ENCODE measurements at places on chromosomes 6 and 20.

DNA sequence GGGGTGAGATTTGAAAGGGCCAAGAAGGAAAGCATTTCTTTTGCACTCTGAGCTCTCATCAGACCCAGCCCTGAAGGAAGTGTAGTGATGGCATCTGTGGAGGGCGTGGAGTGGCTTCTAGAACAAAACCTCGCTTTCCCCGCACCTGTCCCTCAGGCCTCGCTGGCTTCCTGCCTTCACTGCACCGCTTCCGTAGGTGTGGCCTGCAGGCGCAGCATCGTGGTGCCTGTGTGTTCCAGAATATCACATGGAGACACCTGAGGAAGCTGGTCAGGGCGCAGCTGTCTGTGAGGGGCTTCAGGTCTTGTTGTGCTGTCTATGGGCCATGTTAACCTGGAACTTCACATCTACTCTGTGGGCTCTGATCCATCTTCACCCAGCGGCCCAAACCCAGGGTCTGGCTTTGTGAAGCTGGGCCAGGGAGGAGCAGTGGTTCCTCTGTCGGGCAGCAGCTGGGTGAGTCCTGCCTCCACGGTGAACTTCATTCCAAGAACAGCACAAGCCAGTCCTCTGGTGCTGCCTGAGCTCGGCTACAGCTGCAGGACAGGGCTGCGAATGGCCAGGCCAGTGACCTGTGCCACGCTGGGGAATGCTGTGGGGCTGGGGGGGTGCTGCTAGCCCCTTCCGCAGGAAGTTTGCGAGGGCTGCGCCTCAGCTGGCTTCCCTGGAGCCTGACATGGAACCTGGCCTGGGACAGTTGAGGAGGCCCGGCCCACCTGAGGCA lies 40.9 kb downstream of the DSTN start:
- peak overlapping the region; percentile 68 for H3K27ac ChIP-seq
- H3K27me3 ChIP-seq, result no peaks in the 10 kb centered on the region
- peaks cover 43% of the 10 kb centered on the region for H3K4me1 ChIP-seq
- peak; percentile 89 for DNase-seq
- peak overlapping the region; percentile 38 for H3K4me3 ChIP-seq

GRCh38 chr6:140063021-140063399 lies 688.6 kb upstream of the CITED2 start:
- no peaks in the 10 kb centered on the region for H3K27me3 ChIP-seq
- no peaks in the 10 kb centered on the region for H3K36me3 ChIP-seq
- no peak for DNase-seq
- H3K4me3 ChIP-seq, result no peak overlapping the region
- H3K4me1 ChIP-seq, result no peaks in the 10 kb centered on the region

DNA sequence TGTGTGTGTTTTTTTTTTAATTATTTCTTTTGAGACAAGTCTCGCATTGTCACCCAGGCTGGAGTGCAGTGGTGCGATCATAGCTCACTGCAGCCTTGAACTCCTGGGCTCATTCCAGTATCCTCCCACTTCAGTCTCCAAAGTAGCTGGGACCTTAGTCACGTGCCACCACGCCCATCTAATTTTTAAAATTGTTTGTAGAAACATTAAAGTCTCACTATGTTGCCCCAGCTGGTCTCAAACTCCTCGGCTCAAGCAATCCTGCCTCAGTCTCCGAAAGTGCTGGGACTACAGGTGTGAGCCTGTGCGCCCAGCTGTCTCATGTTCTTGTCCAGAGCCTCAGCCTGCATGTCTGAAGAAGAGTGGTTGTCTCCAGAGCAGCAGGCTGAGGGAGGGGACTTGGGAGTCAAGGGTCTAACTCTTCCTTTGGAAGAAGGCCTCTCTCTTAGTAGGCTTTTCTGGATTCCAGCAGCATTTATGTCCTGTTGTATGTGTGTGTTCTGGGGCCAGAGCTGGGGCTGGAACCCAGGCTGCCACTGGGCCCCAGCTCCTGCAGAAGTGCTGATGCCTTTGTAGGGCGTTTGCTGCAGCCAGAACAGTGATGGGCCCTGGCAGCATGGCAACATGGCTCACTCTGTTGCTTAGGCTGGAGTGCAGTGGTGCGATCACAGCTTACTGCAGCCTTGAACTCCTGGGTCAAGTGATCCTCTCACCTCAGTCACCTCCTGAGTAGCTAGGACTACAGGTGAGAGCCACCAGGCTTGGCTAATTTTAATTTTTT lies 5.4 kb downstream of the DNMT3B start:
- H3K4me1 ChIP-seq, result peaks cover 25% of the 10 kb centered on the region
- no peaks in the 10 kb centered on the region for H3K36me3 ChIP-seq
- H3K4me3 ChIP-seq, result no peak overlapping the region
- H3K27ac ChIP-seq, result no peak overlapping the region
- no peak for DNase-seq

GRCh38 chr20:57167971-57168701 lies 98.3 kb downstream of the BMP7 start:
- H3K36me3 ChIP-seq, result no peaks in the 10 kb centered on the region
- H3K27ac ChIP-seq, result no peak overlapping the region
- peaks cover 4% of the 10 kb centered on the region for H3K27me3 ChIP-seq
- no peaks in the 10 kb centered on the region for H3K4me1 ChIP-seq

DNA sequence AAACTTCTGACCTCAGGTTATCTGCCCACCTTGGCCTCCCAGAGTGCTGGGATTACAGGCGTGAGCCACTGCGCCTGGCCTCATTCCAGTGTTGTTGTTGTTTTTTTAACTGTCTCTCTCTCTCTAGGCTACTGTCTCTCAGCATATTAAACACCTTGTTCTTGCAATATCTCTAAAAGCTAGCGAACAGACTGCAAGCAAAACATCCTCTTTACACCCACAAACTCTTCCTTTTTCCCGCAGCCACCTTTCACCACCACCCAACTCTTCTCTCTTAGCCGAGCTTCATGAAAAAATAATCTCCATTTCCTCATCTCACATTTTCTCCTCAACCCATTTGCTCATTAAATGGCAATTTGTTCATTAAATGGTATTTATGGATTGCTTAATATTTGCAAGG lies 45.5 kb downstream of the SGK1 start:
- DNase-seq, result no peak
- H3K4me3 ChIP-seq, result no peak overlapping the region
- H3K36me3 ChIP-seq, result no peaks in the 10 kb centered on the region
- H3K4me1 ChIP-seq, result peaks cover 29% of the 10 kb centered on the region
- H3K27me3 ChIP-seq, result no peaks in the 10 kb centered on the region

GRCh38 chr6:683742-684440 lies 9.0 kb downstream of the EXOC2 start:
- no peaks in the 10 kb centered on the region for H3K27me3 ChIP-seq
- no peak for DNase-seq
- no peak overlapping the region for H3K4me3 ChIP-seq
- peaks cover 11% of the 10 kb centered on the region for H3K36me3 ChIP-seq

DNA sequence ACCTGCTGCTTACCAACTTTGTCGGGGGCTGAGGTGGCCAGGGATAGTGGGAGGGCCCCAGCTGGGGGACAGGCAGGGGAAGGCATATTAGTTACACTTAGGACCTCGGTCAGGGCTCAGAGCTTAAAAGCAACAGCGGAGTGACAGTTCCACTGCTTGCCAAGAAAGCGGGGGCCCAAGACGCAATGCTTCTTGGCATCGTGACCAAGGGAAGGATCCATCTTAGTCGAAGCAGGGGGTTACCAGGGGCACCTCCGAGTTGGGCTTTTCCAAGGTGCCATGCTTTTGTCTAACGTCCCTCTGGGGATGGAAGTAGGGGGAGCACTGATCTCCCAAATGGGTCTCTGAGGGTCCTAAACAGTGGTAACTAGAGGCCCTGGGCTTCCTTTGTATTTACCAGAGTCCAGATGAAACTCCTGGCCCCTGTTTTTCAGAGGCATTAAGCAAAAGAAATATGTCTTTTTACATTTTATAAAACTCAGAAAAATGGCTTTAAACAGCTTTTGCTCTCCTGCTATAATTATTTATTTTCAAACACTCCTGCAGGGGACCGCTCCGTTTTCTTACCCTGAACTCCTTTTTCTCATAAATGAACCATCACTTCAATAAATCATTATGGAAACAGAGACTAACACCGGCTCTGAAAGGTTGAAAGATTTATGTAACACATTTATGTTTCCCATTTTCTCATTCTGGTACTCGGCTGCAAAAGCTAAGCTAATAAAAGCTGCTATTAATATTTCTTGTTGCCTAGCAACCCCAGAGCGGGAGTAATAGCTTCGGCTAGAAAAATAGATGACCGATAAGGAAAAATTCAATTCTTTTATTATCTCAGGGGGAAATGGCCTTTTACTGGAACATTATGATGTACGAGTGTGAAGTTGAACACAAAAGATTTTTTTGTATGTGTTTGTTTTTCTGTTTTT lies 100.4 kb downstream of the TOX2 start:
- no peaks in the 10 kb centered on the region for H3K36me3 ChIP-seq
- H3K4me3 ChIP-seq, result no peak overlapping the region
- no peak overlapping the region for H3K27ac ChIP-seq
- H3K27me3 ChIP-seq, result peaks cover 3% of the 10 kb centered on the region
- DNase-seq, result no peak

Measured in CD4-positive, alpha-beta T cell (primary cell).